NCI-H1417 treated with DMSO at 0.1 percent for 48 hours (cell line): ENCODE measurements at places on chromosomes 3 and 15.

DNA sequence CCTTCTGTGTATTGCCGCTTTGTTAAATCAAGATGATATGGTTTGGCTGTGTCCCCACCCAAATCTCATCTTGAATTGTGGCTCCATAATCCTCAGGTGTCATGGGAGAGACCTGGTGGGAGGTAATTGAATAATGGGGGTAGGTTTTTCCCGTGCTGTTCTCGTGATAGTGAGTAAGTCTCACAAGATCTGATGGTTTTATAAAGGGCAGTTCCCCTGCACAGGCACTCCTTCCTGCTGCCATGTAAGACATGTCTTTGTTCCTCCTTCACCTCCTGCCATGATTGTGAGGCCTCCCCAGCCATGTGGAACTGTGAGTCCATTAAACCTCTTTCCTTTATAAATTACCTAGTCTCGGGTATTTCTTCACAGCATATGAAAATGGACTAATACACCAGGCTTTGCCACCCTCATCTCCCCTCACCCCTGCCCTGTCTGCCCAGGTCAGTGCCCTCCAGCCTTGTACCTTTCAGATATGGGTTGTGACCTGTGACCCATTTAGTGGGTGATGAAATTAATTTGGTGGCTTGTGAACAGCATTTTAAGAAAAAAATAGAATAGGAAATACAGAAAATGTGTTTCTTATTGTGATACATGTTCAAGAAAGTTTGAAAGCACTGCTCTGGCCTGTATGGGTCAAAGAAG lies 56.1 kb upstream of the MCF2L2 start:
- DNase-seq: no peak

GRCh38 chr3:126982126-126982470 lies 817 bp upstream of the PLXNA1 start:
- DNase-seq: no peak

- no peak for DNase-seq
These were observed 8.3 kb downstream of the PLD1 start for GRCh38 chr3:171801738-171802589.

- no peak for DNase-seq
These were observed 43.1 kb downstream of the BHLHE40 start for GRCh38 chr3:5022187-5022965.

- DNase-seq: no peak
These were observed 140.4 kb downstream of the NEK10 start for GRCh38 chr3:27228805-27229204.

DNA sequence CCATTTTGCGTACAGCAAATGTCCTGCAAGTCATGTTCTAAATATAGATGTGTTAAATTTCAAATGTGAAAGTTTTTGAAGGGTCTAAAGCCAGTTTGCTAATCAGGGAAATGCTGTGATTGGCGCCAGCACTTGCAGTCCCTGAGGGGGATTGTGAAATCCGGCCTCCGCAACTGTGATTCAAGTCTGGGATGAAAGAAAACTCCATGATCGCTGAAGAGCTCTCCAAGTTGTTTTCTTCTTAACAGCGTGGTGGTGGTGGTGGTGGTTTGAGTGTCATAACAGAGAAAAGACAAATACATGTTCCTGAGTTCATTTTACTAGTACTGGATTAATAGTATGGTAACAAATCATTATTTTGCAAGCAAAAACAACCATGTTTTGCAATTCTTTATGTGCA lies 51.8 kb downstream of the MITF start:
- no peak for DNase-seq

DNA sequence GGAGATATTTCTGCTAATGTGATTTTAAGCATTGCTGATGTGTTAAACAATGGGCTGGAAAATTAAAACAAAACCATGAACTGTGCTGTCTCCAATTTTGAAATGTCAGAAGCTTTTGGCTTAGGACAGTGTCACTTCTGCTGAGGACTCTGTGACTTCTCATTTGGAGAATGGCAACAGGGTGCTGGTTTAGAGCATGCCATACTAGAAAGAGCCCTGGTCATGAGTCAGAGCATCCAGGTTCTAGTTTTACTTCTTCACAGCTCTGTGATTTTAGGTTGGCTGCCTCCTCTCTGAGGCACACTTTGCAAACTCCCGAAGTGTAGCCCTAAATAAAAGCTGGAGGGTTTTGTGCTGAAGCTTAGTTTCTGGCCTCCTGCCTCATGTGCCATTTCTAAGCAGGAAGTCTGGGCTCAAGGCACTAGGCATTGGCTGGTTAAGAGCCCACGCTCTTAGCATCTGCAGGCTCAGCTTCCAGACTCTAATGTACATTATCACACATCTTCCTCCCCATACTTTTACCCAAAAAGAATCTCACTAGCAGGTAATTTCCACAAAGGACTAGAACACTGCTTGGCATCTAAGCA lies 193.8 kb downstream of the CNTN3 start:
- DNase-seq: no peak

DNA sequence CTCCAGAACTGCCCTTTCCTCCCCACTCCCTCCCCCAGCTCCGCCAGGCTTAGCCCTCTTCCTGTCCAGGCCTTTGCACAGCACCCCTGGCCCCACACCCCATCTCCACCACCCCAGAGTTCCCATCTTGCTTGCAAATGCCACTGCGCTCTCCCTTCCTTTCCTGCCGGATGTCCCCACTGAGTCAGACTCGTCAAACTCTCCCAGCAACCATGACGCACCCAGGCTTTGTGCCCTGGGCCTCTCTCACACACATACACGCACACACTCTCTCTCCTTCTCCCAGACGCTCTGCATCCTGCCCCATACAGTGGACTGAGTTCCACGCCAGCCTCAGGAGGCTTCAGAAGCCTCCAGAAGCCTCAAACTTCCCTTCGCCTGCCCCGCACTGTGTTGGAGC lies 2.8 kb upstream of the CCDC9B start:
- DNase-seq: no peak

GRCh38 chr3:38966811-38967692 lies 84.7 kb downstream of the SCN11A start:
- DNase-seq: no peak

DNA sequence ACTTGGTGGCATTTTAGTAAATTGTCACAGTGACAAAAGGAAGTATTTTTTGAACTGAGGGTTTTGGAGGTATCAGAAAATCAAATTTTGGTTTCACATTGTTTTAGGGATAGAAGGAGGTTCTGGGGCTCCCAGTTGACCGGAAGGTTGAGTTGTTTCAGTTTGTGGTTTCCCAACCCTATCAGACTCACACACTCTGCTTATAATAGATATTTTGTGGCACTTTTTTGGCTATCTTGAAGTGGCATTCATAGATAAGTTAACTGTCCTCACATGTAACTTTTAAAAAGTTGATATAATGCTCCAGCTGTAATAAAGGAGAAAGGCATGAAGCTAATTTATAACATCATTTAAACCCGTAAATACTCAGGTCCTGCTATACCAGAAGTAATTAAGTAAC lies 12.8 kb downstream of the ARMC8 start:
- DNase-seq: no peak

DNA sequence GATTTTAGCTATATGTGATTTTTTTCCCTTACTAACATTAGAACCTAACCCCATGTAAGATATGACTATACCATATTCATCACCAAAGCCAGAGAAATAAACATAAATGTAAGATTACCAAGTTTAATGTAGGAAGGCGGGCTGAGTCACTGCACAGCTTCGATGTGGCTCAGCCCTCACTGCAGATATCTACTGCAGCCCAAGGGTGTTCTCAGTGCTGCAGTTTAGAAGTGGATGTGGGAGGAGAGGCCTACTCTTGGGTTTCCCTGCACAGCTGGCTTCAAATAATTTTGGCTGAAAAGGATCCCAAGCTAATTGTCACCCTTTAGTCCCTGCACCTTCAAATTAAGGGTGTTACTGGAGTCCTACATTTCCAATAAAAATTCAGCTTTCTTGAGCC lies 9.3 kb downstream of the ARPP19 start:
- DNase-seq: no peak

GRCh38 chr15:60880949-60881348 lies 348.2 kb downstream of the RORA start:
- no peak for DNase-seq

DNA sequence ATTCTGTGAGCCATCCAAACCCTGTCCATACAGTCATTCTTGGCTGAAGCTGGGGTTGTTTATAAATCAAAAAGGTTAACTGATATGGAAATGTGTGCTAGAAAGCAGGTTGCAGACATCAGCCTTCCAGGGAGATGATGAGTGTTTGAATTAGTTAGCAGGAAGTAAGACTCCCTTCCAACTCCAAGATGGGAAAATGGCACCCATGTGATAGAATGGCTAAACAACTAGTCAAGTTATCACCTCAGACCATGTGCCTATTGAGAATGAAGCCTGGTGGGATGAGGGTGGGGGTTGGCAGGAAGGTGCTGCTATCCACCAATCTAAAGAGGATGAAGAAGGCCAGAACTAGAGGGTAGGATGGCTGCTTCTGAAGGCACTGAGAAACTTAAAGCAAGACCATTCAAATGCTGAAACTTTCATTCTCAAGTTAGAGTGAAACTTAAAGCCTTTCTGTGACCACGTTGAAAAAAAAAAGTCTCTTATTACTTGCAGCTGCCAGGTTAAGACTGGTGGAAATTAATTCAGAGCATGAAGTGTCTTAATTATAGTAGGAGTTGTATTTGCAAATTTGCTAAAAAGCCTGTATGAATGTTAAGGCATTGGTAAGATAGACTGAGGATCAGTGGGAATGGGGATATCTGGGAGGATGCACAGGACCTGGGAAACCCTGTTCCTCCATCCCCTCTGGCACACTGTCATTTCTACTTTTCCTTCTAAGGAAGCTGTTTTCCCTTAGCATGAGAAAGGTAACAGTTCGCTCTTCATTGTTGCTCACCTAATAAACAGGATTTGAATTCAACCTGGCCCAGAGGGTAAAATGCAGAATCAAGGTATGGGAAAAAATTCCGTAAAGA lies 36.8 kb downstream of the CCR3 start:
- no peak for DNase-seq

DNA sequence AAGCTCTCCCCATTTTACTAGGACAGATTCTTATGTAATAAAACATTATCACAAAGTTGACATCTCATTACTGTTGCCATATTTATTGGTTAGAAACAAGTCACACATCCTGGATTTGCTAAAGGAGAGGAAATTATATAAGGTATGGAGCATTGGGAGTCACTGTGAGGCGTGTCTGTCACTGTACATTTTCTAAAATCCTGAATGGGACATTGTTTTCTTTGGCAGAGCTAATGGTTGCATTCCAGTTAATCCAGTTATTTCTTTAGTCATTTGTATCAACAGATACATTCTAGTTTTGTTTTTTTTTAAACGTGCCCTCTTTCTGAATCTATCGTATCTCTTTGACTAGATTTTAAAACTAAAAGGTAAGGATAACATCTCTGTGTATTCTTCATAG lies 70.2 kb upstream of the MITF start:
- DNase-seq: no peak

GRCh38 chr3:177574222-177574856 lies 377.1 kb upstream of the TBL1XR1 start:
- DNase-seq: no peak

DNA sequence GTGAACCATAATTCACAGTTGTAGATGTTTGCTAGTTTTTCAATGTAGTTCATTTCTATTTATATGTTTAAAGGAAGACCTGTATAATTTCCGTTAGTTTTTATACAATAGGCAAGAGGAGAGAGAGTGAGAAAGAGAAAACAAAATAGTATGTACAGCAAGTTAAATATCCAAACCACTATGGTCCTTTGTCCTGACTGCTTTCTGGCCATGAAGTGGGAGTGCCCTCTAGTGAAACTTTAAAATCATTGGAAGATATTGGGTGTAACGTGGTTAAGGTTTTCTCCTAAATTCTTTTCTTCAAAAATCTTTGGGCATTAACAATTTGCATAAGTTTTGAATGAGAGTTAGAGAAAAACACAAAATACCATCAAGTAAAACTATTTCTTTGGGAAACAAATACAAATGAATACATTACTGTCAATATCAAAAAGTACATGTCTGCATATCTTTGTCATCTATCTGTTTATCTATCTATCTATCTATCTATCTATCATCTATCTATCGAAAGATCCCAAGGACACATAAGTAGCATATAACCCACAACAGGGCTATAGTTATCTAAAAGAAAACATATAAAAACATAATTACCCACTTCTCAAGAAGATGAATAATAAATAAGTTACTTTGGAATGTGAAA lies 534.6 kb upstream of the ATP11B start:
- DNase-seq: peak; percentile 55

DNA sequence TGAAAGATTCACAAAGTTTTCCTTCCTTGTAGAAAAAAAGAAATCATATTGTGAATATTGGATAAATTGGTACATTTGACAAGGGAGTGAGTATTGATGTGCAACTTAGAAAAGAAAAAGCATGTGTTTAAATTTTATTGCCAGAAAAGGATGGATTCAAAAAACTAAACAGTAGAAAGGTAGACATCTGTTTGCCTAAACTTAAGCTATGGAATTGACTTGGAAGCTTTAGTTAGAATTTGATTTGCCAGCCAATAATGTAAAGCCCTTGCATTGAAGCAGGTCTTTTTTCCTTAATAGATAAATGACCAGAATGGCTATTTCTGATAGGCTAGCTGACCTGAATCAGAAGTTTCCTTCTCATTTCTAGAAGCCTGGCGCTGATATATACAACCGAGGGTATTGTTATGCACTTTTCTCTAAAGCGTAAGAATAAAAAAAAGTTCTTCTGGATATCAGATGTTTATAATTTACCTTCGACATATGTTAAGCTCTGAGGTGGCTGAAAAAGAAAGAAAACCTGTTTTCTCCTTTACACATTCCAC lies 4.2 kb downstream of the RARB start:
- DNase-seq: no peak

GRCh38 chr15:66924889-66925288 lies 140.5 kb upstream of the SMAD3 start:
- no peak for DNase-seq

- no peak for DNase-seq
These were observed 278.0 kb upstream of the TBL1XR1 start for GRCh38 chr3:177475356-177475665.
